T-helper 22 cell (primary cell): ENCODE measurements at places on chromosomes 4 and X.

- DNase-seq: no peak
These were observed 7.1 kb downstream of the BEX1 start for GRCh38 chrX:103056902-103057301.

GRCh38 chr4:66959207-66959606 lies 586.1 kb downstream of the CENPC start:
- DNase-seq: no peak

DNA sequence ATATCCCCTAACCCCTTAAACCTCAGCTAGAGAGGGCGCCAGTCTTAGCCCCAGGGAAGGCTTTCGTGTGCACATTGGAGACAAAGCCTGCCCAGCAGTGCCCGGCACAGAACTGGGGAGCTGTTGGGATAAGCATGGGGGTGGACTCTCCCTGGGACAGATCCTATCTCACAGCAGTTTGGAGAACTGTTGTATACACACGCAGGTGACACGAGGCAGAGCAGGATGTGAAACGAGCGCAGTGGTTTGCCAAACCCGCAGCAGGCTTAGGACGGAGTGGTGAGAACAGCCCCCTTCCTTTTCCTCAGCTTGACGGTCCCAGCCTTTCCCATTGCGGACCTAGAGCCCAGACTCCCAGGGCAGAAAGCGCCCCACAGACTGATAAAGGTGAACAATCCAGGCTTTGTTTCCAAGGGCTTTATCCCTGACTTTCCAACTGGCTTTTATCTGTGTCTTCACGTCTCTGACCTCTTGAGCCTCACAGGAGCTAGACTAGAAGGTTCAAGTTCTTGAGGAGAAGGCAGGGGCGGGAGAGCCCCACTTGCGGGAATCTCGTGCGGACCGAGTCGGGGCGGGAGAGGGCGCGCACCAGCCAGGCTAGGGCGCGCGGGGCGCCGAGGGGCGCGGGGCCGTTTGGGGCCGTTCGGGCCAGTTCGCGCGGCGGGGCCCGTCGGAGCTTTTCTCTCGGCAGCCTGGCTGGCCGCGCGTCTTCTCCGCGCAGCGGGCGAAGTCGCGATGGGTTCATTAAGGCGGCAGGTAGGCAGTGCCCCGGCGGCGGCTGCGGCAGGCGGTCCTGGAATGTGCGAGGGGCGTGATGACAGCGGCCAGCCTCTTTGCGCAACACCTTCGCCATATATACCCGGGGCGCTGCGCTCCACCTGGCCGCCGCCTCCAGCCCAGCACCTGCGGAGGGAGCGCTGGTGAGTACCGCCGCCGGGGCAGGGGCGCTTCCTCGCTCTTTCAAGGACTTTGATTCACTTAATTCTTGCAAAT lies at the start of gene SLC34A2:
SLC34A2 (plus strand) TSS at position 881 of the 993 bp plus-strand sequence. CDS start 6,650 bp downstream, outside the sequence.
- DNase-seq: no peak

- no peak for DNase-seq
These were observed 156.2 kb downstream of the GABRB1 start for GRCh38 chr4:47187608-47188007.

DNA sequence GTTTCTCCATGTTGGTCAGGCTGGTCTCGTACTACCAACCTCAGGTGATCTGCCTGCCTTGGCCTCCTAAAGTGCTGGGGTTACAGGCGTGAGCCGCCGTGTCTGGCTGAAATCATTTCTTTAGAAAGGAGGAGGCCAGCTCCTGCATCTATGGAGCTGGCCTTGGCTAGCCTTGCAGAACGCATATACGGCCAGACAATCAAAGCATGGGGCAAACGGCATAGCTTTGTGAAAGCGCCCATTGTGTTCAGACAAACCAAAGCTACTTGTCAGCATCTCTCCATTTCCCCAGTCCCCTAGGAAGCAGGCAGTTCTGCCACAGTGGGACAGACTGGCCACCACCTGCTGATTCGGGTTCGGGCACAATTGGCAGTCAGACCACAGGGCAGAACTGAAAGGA lies 48.9 kb upstream of the IQSEC2 start:
- DNase-seq: no peak

DNA sequence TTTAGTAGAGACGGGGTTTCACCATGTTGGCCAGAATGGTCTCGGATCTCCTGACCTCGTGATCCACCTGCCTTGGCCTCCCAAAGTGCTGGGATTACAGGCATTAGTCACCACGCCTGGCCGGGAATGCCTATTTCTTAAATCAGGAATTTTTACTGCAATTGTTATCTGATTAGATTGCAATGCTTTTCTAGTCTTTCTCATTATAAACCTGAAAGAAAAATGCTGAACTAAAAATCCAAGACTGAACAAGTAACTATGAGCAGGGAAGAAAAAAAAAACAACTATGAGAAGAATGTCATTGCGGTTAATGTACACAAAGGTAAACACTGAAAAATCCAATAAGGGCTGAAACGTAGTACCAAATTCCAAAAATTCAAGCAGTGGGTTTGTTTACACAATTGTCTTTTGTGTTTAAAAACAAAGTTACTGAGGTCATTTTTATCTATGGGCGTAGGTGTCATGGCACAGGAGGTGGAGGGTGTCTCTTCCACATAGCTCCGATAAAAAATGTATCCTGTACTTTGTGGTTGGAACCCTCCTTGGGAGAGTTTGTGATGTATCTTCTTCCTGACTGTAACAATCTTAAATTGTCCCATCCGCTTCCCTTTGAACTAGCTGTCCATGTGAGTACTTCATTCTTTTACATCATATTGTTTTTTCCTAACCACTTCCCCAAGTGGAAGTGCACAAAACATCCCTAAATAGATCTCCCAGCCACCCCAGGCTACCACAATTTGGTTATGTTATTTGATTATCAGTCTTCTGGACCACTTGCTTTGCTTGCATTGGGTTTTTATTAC lies 11.1 kb upstream of the TMEM156 start:
- no peak for DNase-seq

DNA sequence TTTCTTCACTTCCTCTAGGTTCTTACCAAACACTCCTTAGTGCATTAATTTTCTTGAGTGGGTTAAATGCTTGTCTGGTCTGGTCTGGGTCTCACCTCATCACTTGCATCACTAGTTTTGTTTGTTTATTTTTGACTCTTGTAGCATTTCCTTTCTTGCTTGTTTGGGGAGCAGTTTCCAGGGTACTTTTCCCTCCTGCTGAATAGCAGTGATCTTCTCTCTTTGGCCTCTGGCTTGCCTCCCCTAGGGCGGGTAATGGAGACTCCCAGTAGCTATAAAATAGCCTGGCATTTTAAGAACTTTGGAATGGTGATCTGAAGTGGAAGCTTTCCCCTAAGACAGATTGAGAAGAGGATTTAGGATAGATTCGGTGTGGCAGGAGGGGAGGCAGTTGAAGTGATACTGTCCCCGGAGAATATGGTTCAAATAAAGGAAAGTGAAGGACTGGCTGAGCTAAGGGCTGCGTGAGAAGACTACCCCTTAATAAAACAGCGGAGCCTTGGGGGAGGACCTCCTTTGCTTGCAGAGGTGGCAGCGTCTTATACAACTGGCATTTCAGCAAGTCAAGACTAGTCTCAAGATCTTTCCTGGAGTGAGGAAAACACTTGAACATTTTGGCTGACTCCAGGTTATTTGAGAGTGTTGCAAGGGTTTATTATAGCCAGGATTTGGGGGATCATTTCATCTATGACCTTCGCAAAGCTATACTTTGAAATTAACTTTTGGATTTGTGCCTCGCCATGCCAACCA lies 190.6 kb downstream of the FRAS1 start:
- DNase-seq: no peak

GRCh38 chr4:121243485-121243884 lies 79.4 kb upstream of the TNIP3 start:
- DNase-seq: no peak

DNA sequence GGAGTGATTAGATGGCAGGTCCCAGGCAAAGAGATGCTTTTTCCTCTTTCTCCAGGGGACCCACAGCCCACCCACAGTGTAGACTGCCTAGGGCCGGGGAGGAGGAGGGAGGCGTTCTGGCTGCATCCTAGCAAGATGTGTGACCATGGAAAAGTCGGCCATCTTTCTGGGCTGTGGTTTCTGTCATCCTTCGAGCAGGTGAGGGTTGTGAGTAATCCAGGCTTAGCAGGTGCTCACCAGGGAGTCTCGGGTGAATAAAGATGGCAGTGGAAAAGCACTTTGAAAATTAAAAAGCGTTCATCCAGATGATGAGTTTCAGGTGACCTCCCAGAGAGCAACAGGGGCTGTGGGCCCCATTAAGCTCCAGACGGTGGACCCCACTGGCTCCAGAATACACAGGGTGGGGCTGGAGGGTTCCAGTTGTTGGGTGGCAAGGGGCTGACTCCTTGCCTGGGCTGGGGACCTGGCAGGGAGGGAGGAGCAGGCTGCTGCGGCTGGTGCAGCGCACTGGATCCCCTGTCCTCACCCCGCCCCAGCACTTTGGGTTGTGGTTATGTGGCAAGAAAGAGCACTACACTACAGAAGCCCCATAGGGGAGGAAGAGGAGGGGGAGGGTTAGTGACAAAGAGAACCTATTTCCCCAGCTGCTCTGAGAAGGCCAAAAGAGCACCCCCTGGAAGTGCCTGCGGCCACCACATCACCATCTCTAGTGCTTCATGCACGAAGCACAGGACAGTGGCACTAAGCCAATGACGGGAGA lies 23.7 kb downstream of the ELF4 start:
- DNase-seq: peak; percentile 63

- no peak for DNase-seq
These were observed 143.5 kb downstream of the QDPR start for GRCh38 chr4:17368408-17368807.

- DNase-seq: no peak
These were observed 21.8 kb upstream of the JAKMIP1 start for GRCh38 chr4:6221851-6222760.

DNA sequence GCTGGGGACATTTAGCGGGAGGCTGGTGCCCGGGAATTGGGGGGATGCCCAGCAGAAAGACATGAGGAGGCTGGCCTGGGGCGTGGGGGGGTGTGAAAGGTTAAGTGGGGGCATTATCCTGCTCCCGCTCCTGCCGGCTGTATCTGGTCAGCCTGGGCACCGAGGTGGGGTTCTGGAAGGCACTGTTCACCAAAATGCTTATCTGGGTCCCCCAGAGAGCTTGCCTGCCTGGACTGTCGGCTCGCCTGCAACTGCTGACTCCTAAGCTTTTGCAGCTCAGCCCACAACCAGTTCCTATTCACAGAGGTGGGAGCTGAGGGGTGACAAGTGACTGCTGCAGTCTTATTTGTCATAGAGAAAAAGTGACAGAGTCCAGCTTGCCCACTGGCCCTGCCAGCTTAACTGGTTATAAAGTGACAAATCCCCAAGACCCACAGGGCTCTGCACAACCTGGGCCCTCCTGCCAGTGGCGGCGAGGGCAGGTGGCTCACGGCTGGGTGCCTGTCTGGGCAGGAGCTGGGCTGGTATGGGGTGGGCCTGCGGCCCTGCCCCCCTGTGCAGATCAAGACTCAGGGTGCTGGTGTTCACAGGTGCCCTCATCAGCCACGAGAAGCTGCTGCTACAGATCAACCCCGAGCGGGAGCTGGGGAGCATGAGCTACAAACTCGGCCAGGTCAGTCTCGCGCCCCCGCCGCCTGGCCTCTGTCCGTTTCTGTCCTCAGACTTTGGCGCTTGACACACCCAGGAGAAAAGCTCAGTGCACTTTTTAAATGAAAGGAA lies 23.7 kb upstream of the MSANTD1 start:
- no peak for DNase-seq

DNA sequence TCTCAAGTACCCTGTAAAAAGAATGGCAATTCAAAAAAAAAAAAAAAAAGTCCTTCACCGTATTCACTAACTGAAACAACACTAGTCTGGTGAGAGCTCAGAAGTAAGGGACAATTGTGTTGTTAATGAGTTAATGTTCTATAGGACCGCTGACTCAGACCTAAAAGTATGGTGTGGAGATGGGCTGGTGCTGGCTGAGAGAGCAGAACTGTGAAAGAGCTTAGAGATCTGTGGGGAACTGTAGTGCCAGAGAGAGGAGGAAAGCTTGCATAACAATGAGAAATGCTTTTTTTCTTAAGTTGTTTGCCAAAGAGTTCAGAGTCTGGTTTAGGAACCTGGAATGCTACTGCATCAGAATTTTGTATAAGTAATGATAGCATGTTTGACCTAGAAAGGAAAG lies 65.1 kb downstream of the LHFPL1 start:
- no peak for DNase-seq

DNA sequence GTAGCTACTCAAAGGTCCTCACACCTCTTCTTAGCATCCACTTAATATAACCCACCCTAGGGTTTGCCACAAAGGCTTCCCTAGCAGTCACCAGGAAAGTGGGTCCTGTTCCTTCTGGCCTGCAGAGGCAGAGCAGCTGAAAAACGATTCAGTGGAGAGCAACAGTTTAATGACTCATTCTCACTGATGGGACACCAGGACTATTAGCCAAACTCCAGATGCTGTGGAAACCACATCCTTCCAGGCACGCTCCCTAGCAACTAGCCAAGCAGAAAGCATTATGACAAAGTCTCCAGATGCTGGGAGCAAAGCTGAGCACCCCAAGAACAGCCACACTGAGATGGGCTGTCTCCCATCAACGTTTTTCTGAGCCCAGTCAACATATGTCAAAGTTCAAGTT lies 30.3 kb upstream of the UTP14A start:
- DNase-seq: no peak

GRCh38 chr4:103098756-103099440 lies 736 bp downstream of the BDH2 start:
- DNase-seq: no peak

DNA sequence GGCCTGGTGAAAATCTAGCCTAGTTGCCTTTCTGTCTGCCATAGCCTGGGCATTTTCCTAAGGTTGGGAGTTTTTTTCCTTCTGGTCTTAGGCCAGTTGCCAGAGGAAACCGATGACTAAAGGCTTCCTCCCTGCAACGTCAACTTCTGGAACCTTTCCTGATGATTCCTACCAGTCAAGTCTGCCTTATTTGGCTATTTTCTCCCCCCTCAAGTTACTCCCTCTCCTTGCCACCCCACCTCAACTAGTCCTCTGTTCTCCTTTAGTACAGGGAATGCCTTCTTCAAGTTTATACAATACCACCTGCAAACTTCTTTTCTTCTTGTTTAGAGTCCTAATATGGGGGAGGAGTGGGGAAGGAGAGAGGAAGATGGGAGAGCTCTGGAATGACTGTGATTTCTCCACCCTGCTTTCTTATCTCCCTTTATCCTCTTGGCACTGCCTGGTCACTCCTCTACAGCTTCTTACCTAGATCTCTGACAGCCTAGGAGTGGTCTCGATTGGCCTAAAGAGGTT lies 10.6 kb downstream of the MSN start:
- DNase-seq: no peak

DNA sequence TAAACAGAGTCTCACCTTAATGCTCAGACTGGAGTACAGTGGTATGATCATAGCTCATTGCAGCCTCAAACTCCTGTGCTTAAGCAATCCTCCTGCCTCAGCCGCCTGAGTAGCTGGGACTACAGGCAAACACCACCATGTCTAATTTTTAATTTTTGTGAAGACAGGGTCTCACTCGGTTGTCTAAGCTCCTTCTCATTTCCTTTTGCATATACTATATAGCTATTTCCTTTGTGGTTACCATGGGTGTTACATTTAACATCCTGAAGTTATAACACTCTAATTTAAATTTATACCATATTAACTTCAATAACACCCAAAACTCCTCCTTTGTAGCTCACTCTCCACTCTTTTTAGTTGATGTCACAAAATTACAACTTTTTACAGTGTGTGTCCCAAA lies 114.3 kb downstream of the DCK start:
- no peak for DNase-seq
